Stimulated activated CD4-positive, alpha-beta T cell treated with anti-CD3 and anti-CD28 coated beads, Interleukin-2, amount 100 ng/mL, for 24 hours (primary cell): ENCODE measurements at places on chromosomes 13 and 19.
A peak's percentile ranks its signal among the peaks of the same experiment; 100 is the strongest.

DNA sequence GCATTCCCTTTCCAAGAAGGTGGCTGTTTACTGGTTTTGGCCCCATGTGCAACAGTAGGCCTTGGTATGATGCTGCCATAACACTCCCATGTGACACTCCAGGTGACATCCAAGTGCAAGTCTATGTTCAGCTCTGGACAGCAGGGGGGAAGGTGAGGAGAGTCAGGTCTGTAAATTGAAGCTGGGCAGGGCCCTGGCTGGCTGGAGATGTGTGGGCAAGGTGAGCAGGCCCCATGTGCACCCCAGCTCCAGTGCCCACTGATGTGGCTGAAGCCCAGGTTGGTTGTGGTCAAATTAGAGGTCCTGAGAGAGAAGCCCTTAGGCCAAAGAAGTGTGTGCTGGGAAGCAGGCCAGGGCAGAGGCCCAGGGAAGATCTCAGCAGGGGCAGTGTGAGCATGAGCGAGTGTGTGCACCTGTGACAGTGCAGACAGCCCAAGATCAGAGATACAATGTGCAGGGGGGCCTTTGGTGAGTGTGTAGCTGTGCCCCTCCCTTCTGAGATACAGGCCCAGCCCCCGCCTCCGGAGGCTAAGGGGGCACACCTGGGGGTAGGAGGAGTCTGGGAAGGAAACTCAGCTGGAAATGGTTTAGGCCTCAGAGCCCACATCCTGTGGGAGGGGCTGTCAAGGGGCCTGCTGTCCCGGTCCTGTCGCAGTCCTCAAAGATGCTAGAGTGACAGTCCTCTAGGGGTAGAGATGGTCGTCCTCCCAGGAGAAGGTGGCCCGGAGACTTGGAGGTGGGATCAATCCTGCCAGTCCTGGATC, 18.6 kb downstream of the DEDD2 start:
- DNase-seq, result peak; percentile 58

GRCh38 chr19:32812571-32812970, 57.0 kb downstream of the SLC7A9 start:
- no peak for DNase-seq

DNA sequence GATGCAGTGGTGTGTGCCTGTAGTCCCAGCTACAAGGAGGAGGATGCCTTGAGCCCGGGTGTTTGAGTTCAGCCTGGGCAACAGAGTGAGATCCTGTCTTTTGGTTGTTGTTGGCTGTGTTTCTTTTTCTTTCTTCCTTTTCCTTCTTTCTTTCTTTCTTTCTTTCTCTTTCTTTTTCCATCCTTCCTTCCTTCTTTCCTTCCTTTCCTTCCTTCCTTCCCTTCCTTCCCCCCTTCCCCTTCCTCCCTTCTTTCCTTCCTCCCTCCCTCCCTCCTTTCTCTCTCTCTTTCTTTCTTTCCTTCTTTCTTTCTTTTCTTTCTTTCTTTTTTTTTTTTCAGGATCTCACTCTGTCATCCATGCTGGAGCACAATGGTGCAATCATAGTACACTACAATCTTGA, 46.5 kb upstream of the SIN3B start:
- no peak for DNase-seq

DNA sequence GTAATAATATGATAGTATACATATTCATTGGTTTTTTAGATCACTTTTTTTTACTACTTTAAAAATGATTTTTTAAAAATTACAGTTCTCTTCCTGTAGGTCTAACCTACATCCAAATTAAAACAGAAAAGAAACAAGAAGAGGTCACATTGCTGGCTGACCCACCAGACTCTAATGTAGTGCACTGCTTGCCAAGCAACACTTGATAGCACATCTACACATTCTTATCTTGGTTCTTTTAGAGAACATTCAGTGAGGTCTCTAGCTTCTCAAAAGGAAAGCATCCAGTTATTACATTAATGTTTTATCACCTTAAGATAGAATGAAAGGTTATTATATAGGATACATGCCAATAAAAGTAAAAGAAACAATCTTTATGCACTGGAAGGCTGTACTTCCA, 35.6 kb downstream of the NDFIP2 start:
- DNase-seq, result no peak

- DNase-seq, result no peak
Measured at GRCh38 chr19:28264556-28264955, 948.4 kb downstream of the UQCRFS1 start.

- no peak for DNase-seq
Measured at GRCh38 chr19:17456127-17456526, 4.6 kb downstream of the NXNL1 start.
